CD4-positive, alpha-beta T cell (primary cell): ENCODE measurements at places on chromosomes 1 and 21. TPM values are rescaled to one million over a fixed set of nuclear protein-coding genes. Genes with fewer than 3 reads are reported as not detected.

DNA sequence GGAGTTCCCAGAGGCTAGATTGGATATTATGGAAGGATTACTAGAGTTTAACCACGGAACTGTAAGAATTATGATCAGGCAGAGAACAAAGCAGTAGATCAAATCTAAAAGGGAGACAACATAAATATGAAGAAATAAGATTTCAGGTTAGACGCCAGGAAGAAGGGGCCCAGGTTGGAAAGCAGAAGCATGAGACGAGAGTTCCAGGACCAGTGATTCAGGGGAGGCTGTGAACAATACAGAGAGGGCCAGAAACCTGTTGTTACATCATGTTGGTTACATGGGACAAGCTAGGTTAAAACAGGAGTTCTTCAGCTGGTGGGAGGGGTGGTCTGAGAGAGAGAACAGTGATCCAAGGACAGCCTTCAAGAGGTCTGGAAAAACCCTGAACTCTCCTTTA is 128.4 kb upstream of the MROH9 start:
- no peak overlapping the region for H3K27ac ChIP-seq
- H3K4me1 ChIP-seq, result no peaks in the 10 kb centered on the region
- H3K4me3 ChIP-seq, result no peak overlapping the region
- H3K27me3 ChIP-seq, result no peaks in the 10 kb centered on the region
- no peak for DNase-seq
- no peaks in the 10 kb centered on the region for H3K36me3 ChIP-seq

DNA sequence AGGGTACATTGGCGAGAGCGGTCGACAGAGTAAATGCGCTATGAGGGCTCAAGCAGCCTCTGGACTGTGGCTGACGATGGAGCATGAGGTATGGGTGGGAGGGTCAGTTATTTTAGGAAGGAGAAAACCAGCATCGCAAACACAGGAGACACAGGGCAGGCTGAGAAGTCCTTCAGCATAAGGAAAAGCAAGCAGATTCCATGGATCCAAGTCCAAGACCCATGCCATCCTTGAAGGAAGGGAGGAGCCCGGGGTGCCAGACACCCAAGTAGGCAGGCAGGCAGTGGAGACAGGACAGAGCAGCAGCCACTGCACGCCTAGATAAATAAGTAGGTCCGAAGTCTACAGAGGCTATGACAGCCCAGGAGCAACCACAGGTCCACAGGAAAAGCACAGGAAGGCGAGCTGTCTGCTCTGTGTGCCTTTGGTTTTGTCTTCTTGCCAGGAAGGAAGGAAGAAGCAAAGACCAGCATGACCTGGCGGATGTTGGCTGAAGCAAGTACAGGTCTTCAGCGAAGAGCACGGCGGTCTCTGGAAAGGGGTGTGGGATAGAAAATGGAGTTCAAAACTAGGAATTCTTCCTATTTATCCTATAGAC is 76.4 kb upstream of the SLC45A1 start:
- H3K27ac ChIP-seq, result no peak overlapping the region
- DNase-seq, result no peak

DNA sequence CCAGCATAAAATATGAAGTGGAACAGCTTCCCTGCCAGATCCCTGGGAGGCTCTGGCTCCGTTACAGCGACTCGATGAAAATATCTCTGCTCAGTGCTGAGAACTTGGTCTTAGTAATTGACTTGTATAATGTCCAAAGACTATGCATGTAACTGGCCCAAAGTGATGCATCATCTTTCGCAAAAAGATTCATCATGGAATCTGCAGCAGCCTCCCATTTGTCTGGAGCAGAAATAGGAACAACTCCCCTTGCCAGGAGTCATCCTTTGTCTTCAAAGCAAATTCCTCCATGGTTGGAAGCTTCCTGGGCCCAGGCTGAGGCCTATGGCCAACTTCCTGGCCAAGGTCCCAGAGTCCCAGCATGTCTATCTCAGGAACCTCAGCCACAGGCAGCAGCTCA is 16.9 kb upstream of the SLC6A17 start:
- peaks cover 14% of the 10 kb centered on the region for H3K4me1 ChIP-seq
- DNase-seq, result no peak
- no peaks in the 10 kb centered on the region for H3K36me3 ChIP-seq
- no peak overlapping the region for H3K4me3 ChIP-seq
- H3K27ac ChIP-seq, result no peak overlapping the region

DNA sequence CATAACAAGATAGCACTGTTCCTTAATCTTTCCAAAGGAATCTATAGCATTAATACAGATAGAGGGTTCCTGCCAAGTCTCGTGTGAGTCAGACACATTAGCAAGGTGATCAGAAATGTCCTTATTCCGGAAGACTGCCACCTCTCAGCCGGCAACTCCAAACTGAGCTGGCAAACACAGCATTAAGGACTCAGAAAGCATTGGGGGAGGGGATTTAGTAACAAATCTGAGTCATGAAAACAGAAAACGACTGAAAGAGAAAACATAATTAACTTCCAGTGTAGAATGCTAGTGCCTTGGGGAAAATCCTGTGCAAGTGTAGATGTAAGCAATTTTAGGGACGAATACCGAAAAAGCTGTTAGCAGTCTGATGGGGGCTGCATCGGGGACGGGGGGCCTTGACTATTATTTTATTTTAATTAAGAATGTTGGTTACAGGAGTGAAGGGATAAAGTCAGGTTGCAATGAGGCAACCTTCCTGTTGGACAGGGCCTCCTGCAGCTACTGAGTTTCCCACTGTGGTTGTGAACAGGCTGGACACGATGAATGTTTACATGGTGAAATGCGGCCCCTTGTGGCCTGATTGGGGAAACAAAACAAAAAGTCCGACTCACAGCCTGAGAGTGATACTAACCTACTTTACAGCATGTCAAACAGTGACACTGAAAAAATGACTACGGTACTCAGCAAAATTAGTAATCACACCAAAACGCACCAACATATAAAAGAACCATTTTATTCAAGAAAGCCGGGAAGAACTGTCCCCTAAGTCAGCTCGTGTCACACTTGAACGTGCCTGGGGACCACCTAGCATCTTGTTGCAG is 20.7 kb downstream of the MIS18A start:
- peak; percentile 40 for DNase-seq
- H3K27me3 ChIP-seq, result no peaks in the 10 kb centered on the region
- H3K4me3 ChIP-seq, result no peak overlapping the region
- H3K4me1 ChIP-seq, result no peaks in the 10 kb centered on the region
- H3K36me3 ChIP-seq, result no peaks in the 10 kb centered on the region
- no peak overlapping the region for H3K27ac ChIP-seq

DNA sequence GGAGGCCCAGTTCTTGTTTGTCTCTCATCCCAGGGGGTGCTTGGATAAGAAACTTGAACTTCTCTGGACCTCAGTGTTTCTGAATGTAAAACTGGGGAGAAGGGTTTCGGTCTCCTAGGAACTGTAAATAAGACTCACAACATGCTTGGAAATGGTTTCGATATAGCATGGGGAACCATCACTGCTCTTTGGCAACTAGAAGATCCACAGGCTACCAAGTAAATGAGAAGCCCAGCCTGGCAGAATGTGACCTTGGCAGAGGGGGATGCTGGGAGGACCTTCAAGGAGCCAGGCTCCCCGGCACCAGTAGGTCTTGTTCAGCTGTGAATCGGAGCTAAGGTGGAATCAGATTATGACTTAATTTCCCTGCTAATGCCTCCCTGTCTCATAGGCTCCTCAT is 3.7 kb downstream of the ARL8A start:
- peaks cover 31% of the 10 kb centered on the region for H3K36me3 ChIP-seq
- H3K27me3 ChIP-seq, result no peaks in the 10 kb centered on the region
- no peak overlapping the region for H3K4me3 ChIP-seq
- peaks cover 39% of the 10 kb centered on the region for H3K4me1 ChIP-seq
- H3K27ac ChIP-seq, result no peak overlapping the region
- no peak for DNase-seq

DNA sequence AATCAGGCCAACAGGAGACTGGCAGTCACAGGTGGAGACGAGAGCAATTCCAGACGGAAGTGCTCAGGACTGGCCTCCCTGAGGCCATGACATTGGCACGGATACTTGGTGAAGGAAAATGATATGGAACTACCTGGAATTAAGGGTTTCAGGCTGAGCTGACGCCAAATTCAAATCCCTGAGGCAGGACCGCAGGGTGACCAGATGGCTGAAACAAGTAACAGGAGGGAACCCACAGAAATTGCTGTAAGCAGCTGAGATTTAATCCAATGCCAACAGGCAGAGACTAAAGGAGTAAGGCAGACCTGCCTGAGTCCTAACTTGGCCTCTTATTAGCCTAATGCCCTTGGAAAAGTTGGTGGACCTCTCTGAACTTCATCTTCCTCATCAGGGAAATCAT is 76.2 kb downstream of the ERG start:
- H3K27me3 ChIP-seq, result no peaks in the 10 kb centered on the region
- H3K4me3 ChIP-seq, result no peak overlapping the region
- H3K4me1 ChIP-seq, result no peaks in the 10 kb centered on the region
- H3K27ac ChIP-seq, result no peak overlapping the region
- H3K36me3 ChIP-seq, result no peaks in the 10 kb centered on the region

DNA sequence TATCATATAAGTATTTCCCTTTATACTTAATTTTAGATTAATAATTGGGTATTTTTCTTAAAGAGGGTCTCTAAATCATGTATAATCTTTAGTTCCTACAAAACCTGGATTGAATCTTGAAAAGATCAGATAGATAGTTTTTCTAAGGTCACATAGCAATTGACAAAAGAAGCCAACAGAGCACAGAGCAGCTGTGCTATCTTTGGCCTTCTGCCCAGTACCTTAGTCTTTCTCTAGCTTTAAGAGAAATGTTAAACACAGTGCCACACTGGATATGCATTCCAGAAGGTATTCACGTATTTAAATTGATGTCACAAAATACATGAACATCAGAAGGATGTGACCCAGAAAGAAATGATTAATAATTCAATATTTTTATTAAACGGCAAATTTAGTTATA is 86.8 kb downstream of the C21orf91 start:
- no peak overlapping the region for H3K4me3 ChIP-seq
- H3K36me3 ChIP-seq, result no peaks in the 10 kb centered on the region
- H3K4me1 ChIP-seq, result no peaks in the 10 kb centered on the region
- no peaks in the 10 kb centered on the region for H3K27me3 ChIP-seq
- DNase-seq, result no peak

DNA sequence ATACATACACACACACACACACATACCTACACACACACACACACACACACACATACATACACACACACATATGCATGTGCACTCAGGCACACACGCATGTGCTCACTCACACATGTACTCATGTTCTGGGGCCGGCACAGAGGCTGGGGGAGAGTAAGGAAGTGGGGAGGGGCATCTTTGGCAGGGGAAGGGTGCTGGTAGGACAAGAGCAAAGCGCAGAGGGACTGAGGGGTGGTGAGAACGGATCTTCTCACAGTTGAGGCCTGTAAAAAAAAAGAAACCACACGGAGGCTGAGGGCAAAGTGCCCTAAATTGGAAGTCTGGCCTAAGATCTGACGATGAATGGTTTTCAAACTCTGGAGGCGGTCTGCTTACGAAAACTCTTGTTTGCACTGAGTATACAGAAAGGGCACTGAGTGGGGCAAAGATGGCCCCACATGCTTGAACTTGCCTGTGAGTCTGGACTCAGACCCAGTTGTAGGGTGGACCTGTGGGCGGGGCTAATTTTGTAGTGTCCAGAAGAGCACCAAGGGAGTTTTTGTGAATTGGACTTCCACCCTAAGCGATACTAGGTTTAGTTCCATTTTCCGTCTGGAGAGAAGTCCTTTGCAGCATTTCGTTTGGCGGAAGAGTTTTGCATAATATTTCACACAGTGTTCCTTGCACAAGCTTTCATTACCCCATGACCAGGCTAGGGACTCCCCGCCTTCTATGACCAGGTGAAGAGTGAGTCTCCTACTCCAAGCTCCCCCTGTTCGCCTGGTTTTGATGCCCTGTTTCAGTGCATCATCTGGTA is 79.3 kb upstream of the LYST start:
- no peaks in the 10 kb centered on the region for H3K36me3 ChIP-seq
- H3K27ac ChIP-seq, result no peak overlapping the region
- H3K4me3 ChIP-seq, result no peak overlapping the region
- no peaks in the 10 kb centered on the region for H3K4me1 ChIP-seq
- H3K27me3 ChIP-seq, result no peaks in the 10 kb centered on the region
- DNase-seq, result no peak

DNA sequence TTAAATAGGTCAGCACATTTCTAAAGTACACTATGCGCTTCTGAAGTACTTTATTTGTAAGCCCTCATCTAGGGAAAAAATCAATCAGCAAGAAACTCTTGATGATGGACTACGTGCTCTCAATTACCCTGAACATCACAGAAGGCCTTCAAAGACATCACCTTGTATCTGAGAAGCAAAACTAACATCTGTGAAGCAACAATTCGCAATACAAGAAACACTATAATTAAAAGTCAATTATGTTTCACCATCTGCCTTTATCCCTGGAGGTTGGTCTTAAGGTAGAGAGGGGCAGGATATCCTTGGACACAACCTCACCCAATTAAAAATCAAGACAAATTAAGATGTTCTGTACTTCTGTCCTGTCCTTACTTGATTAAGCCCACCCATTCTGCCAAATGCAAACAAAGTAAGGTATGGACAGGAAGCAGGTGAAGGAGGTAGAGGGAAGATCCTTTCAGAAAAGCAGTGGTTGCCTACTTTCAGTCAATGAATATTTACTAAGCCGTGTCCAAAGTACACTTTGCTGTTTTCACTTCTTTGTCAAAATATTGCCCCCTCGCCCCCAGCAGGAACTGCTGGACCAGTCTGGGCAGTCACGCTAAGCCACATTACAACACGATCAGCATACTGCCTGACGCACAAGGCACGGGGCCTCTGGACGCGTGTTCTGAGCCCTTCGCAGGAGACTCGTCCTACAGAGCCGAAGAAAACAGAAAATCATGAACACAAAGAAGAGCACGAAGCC is 887 bp downstream of the SLC19A2 start:
- H3K4me3 ChIP-seq, result peak overlapping the region; percentile 73
- H3K27ac ChIP-seq, result peak overlapping the region; percentile 3
- no peaks in the 10 kb centered on the region for H3K36me3 ChIP-seq
- H3K27me3 ChIP-seq, result no peaks in the 10 kb centered on the region
- peaks cover 20% of the 10 kb centered on the region for H3K4me1 ChIP-seq

GRCh38 chr21:31618696-31619430 is 40.6 kb upstream of the SOD1 start:
- H3K27me3 ChIP-seq, result no peaks in the 10 kb centered on the region
- H3K36me3 ChIP-seq, result no peaks in the 10 kb centered on the region
- H3K4me3 ChIP-seq, result no peak overlapping the region
- DNase-seq, result no peak

- H3K4me1 ChIP-seq, result no peaks in the 10 kb centered on the region
- H3K4me3 ChIP-seq, result no peak overlapping the region
- DNase-seq, result no peak
- H3K36me3 ChIP-seq, result no peaks in the 10 kb centered on the region
These were observed 1013.8 kb downstream of the PLA2G4A start for GRCh38 chr1:187842406-187843165.

Gene CRYAA
- total RNA-seq, result not detected

Gene FAM76A
- total RNA-seq, result 28.7 TPM

Gene SETD4
- 12.3 TPM for total RNA-seq

Gene LRIG2
- total RNA-seq, result 15.8 TPM

Gene KCNH1
- total RNA-seq, result not detected
